ENCODE measurements at places on chromosomes 11 and 22.

DNA sequence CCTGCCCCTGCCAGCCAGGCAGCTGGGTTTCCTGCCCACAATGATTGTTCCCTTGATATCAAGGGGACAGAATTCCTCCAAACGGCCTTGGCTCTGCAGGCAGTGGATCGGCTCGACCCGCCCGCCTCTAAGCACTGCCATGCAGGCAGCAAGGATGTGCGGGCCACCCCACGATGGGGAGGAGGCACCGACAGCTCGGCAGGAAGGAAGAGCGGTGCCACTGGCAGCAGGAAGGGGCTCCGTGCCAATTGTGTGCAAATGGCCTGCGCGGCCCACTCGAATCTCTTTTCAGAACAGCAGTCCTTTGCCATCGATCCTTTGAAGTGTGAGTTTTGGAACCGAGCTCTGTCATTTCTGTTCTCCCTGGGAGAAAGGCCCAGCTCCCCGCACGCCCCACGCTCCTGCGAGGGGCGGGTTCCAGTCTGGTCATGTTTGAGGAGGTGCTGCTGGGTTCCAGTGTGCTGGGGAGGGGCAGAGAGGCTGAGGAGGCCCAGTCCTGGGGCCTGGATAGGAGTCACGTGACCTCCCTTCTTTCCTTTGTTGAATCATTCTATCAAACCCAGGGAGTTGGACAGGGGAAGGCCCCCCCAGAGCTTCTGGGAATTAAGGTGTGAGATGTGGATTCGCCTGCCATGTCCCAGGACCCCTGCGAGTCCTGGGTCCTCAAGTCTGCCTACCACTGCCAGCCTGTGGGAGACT is 406.0 kb downstream of the CTTN start:
- no peak for DNase-seq

DNA sequence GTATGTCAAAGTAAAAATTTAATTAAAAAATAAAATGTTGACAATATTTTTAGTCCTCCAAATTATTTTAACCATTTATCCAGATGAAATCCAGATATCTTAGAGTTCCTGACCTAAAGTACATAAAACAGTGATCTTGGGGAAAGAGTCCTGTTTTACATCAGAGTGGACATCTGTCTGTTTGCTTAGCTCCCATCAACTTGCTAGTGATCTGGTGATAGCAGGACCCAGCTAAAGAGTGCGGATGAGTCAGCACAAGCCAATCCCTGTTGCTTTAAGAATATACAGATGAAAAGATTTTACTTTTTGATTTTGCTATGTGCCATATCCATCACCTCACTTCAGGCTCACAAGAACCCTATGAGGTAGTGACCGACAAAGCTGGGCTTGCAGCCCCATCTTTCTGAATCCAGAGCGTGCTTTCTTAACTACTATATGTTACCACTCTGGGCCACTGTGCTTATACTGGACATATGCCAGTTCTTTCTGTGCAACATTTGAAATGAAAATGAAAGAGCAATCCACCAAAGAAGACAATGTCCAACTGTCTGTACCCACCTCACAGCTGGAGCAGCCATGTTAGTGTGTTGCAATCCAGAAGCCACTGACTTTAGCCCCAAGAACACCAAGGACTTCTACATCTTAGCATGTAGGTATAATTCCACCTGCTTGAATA is 167.6 kb upstream of the SESN3 start:
- no peak for DNase-seq

DNA sequence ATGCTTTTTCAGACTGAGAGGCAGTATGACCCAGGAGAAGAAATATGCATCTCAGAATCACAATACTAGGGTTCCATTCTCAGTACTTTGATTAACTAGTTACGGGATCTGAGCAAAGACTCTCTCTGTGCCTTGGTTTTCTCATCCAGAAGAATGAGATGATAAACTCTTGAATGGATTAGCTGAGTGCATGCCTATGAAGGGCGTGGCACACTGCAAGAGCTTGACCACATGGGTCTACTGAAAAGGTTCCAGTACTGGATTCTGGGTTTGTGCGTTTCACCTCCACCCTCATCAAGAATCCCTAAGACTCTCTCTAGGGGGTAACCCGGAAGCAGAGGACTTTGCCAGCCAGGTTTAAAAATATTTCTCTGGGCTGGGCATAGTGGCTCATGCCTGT is 25.6 kb downstream of the PGA5 start:
- no peak for DNase-seq

DNA sequence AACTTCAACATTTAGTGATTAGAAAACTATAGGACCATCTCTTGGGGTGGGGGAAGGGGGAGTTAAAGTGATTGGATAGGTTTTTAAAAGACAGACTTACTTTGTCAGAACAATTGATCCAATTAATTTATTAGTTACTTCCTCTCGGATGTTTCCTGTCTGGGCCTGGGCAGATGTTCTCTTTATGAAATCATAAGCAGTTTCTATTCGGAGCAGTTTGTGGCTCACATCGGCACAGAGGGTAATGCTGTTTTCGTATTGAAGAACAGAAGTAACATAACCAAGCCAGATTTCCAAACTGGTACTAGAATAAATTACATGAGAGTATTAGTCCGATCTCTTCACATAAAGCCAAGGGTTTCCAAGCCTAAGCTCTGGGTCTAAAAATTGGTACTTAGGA is 20.6 kb downstream of the PIWIL3 start:
- no peak for DNase-seq

GRCh38 chr11:73975479-73975757 is 7.2 kb downstream of the UCP2 start:
- no peak for DNase-seq

DNA sequence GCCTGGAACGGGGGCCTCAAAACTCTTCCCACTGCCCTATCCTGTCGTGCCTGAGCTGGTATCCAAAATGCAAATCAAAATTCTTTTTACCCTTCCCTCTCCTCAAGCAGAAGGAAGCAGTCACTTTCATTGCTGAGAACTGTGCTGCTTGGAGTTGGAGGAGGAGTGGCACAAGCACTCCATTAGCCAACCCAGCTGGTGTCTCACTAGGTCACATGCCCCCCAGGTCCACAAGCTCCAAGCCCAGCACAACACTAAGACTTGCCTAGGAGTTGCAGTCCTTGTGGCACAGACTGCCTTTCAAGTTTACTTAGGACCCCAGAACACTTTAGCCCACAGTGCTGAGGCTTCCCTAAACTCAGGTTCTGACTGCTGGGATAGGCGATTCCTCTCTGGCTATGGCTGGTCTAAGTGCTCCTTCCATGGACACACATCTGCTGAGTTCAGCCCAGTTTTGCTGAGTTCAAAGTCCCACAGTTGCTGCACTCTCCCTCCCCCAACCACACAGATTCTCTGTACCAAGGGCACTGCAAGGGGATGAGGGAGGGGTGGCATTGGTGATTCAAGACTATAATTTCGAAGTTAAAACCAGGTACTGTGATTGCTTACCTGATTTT is 68.6 kb downstream of the CHRDL2 start:
- DNase-seq: no peak

- DNase-seq: no peak
Measured at GRCh38 chr11:134229126-134229790, 4.8 kb downstream of the VPS26B start.

- DNase-seq: no peak
Measured at GRCh38 chr11:2674658-2675131, 25.1 kb downstream of the KCNQ1OT1 start.

DNA sequence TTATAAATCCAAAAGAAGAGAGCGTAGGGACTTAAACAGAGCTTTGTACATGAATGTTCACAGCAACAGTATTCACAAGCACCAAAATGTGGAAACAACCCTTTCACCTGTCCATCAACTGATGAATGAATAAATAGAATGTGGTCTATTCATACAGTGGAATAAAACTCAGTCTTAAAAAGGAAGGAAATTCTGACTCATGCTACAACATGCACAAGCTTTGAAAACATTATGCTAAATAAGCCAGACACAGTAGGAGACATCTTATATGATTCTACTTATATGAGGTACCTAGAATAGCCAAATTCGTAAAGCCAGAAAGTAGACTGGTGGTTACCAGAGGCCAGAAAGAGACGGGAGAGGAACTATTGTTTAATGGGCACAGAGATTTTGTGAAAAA is 74.3 kb downstream of the SHANK2 start:
- no peak for DNase-seq

GRCh38 chr22:44595841-44596341 is 97.9 kb upstream of the RTL6 start:
- no peak for DNase-seq

DNA sequence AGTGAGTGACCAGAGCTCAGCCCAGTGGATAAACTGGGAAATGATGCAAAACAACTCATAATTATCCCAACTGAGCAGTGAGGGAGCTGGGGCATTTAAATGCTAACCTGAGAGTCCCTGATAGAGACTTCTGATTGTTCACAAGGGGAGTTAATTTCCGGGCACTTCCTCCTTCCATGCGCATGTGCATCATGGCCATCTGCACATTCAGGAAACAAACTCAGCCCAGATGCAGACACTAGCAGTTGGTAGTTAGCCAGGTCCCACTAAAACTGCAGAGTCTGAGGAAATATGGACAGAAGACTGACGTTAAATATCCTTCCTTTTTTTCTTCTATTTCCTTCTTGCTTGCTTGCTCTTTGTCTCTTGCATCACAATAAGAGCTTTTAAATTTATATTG is 852.1 kb upstream of the LRRC4C start:
- DNase-seq: no peak

- no peak for DNase-seq
Measured at GRCh38 chr11:44989831-44990566, 39.3 kb upstream of the TP53I11 start.

DNA sequence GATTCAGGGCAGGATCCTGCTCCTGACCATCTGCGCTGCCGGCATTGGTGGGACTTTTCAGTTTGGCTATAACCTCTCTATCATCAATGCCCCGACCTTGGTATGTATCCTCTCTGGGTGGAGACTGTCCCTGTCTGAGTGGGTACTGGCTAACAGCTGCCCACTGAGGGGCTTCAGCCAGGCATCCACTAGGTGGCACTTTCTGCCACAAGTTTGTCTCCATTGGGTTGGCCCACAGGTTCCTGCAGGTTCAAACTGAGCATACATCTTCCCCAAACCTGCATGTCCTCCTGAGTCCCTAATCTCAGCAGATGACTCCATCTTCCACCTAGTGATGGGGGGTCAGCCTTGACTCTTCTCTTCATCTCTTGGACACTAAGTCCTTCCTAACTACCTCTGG is 4.4 kb downstream of the SLC2A11 start:
- peak; percentile 30 for DNase-seq

DNA sequence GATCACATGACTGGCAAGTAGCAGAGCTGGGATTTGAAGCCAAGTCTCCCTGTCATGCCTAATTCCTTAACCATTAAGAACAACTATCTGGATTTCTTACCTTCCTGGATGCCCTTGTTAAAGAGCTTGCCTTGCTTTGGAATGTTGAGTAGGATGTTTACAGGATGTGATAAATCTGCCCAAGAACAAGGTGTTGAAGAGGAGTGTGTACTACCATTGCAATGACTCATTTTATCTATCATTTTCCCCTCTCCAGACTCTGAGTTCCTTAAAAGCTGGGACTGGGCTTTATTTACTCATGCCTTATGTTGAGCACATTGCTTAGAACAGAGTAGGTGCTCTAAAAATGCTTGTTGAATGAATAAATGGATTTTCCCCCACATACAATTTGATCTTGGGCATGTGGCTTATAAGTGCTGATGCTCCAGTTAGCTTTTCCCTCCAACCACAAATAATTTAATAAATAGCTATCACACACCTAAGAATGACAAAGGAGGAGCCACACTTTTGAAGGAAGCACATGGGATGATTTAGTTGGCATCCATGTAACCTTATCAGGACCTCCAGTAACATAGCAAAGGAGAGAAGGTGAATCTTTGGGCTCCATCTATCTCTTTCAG is 268.6 kb upstream of the SESN3 start:
- DNase-seq: no peak

GRCh38 chr11:107653076-107653475 is 58.8 kb downstream of the SLN start:
- no peak for DNase-seq

DNA sequence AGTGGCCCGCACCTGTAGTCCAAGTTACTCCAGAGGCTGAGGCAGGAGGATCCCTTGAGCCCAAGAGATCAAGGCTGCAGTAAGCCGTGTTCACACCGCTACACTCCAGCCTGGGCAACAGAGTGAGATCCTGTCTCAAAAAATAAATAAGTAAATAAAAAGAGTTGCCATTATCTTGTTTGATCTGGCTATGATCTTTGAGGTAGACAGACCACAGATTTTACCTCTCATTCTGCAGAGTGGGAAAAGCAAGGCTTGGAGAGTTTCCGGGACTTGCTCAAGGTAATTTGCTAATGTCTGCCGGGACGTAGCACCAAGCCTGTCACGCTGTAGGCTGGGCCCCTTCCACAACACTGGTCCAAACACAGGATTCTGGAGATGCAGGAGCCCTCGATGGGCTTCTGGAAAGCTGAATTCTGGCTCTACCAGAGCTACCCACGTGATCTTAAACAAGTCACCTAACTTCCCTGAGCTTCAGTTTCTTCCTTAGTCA is 6.8 kb downstream of the GRAP2 start:
- DNase-seq: peak; percentile 56

DNA sequence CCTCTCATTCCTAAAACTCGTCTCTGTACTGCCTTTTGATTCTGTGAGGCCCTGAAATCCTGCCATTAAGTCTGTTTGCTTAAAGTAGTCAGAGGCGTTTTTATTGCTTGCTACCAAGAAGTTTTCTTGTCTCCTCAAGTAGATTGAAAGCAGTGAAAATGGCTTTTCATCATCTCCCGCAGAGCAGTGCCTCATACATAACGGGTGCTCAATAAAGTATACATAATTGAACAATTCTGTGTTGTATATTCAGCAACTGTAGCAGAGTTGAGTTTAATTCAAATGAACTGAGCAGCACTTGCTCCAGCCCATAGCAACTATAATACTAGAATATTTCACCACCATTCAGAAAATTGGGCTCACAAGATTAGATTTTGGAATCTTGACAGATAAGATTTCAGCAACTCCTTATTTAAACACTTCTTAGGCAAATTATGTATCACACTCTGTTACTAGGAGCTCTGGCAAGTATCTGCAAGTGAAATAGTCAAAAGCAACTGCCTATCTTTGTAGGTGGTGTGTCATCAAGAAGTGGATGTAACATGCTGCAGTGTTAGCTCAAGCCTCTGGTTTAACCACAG is 20.0 kb downstream of the FIBIN start:
- no peak for DNase-seq

GRCh38 chr22:45769569-45770210 is 98.1 kb downstream of the ATXN10 start:
- DNase-seq: no peak

GRCh38 chr11:47337229-47337924 is 15.1 kb downstream of the MYBPC3 start:
- no peak for DNase-seq
